ENCODE measurements at places on chromosomes 6 and 20. TPM values are rescaled to one million over a fixed set of nuclear protein-coding genes. Genes with fewer than 3 reads are reported as not detected.

DNA sequence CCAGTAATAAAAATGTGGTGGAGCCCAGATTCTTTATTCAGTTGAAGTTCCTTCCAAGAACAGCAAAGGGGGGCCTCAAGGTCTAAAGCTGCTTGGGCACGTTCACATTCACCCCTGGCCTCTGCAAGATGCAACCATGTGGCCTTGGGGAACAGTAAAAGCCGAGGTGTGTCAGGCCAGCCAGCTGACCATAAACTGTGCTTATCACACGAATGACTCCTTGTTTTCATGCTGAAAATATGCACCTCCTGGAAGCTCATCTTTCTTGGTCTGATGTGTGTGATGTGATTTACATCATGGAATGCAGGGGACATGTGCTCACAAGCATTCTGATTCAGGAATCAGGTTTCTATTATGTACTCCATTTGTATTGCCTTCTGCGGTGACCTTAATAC is 211.6 kb upstream of the MARCKS start:
- no peak for DNase-seq

DNA sequence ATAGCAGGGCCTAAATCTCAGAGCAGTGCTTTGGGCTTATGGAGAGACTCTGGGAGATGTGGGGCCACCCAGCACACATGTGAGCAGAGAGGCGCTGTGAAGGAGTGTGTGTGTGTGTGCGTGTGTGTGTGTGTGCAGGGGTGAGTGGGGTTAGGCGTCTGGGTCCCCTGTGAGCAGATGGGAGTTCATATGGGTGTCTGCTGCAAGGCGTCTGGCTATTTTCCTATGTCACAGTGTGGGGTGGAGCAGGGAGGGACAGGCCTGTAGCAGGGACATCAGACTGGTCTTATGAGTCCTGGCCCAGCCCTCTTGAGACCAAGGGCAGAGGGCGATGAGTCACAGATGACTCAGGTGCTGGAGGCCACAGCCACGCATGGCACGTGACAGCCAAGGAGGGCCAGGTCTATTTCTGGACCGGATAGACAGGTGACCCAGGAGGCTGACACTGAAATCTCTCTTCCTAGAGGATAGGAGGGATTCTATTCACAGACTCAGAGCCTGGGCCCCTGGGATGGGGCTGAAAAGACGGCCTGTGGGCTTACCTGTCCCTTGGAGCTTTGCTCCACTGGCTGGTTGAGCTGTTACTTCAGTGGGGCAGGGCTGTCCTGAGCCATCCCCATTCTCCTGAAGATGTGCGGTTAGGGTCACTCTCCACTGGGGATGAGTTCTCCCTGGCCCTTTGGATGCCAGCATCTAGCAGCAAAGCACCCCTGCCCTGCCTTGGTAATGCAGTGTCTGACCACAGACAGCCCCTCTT is 28.9 kb downstream of the VEGFA start:
- no peak for DNase-seq

- no peak for DNase-seq
These were observed 38.8 kb upstream of the MAP3K4 start for GRCh38 chr6:160952633-160953281.

DNA sequence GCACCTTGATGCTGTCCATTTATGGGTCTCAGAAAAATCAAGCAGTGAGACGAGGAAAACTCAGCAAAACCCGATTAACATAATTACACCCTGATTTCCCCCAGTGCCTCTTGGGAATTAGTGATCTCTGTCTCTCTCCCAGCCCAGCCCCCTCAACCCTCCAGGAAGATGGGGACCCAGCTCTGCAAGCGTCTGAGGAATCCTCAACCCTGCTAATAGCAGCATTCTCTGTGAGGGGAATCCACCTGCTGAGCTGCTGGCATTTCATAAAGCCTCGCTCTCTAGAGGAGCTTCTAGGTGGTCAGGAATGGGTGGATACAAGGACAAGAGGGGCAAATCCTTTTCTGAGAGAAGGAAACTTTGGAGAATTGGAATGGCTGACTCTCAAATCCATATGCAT is 13.9 kb downstream of the NR2E1 start:
- no peak for DNase-seq

DNA sequence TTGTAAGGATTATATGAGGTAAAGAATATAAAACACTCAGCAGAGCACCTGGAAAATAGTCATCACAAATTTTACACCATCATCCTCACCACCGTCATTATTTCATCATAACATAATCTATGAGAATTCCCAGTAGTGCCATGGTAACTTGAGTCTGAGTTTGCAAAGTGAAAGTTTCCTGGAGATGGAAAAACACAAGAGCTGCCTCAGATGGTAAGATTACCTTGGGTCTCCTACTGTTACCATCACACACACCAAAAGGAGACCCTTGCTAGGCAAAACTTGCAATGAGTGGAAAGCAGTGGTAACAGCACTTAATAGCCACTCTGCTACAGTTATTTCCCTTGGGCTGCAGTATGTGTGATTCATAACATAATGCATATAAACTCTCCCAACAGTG is 589.8 kb downstream of the RNF144B start:
- no peak for DNase-seq

DNA sequence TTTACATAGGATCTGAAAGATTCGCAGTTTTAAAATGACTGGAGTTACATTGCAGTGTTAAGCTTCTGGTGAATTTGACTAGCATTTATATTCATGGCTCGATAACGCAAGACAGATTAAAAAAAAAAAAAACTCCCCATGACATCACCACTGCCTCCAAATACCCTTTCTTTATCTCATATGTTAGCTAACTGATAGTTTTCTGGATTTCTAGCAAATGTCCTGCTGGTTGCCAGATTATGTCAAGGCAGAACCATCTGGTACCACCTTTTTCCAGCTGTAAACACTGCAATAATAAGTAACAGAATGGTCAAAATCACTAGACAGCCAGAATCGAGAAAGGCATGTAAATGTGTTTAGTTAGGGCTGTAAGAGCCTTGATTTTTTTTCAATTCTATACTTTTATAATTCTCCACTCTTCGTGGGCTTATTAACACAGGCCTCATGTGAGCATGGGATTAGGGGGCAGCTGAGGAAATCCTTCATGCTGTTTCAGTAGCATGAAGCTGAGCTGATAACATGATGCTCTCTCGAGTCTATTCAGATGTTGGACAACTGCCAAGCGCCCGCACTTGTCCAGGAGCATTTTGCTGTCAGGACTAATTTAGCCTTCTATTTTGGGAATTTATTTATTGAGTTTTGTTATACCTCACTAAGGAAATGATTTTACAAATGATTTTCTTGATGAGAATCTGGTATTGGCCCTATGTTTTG is 166.0 kb upstream of the SCGN start:
- DNase-seq, result no peak

Gene IP6K3
- total RNA-seq, result not detected

Data from natural killer cell (primary cell).